Psoas muscle (tissue), 8 donors: ENCODE measurements at places on chromosomes 16 and 17.
A peak's percentile ranks its signal among the peaks of the same experiment; 100 is the strongest.

- no peak for DNase-seq
Observed at GRCh38 chr17:31915456-31916100, 14.1 kb upstream of the UTP6 start.

DNA sequence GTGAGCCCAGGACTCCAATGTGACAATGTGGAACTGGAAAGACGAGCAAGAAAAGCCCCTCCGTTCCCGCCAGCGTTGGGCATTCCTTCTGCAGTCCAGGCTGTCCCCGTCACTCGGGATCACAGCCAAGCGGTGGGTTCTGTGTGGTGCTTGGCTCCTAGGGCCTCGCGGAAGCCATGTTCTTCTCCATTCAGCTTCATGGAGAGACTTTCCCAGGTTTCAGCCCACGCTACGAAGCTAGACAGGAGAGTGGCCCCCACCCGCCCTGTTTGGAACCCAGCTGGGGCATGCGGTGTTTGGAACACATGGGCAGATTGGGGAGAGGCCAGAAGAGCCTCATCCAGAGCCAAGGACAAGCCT is 5.8 kb downstream of the LMF1 start:
- DNase-seq = no peak

GRCh38 chr17:62998665-62999393 is 32.8 kb downstream of the TANC2 start:
- no peak for DNase-seq

- DNase-seq = no peak
Observed at GRCh38 chr16:81817789-81818567, 38.9 kb downstream of the PLCG2 start.

DNA sequence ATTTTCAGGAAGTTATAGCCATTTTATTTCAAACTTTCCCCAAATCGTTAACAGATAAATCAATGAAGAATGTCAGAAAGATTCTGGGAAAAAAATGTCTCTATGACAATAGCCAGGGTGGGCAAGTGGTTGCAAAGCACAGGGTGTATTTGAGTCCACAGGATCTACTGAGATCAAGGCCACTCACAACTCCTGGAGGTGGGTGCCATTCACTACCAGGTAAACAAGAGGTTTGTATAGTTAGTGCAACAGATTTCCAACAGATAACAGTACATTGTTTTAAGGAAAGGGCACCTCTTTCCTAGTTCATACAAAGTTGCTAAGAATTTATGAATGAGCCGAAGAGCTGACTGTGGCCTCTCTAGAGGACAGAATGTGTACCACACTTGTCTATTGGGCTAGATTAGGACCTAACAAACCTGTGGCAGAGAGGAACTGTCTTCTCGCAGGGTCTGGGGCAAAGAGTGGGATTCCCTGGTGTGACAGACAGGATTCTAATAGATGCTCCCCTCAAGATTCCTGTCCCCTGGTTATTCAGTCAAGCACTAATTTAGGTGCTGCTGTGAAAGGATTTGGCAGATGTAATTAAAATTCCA is 52.0 kb upstream of the ZNF629 start:
- DNase-seq = no peak

DNA sequence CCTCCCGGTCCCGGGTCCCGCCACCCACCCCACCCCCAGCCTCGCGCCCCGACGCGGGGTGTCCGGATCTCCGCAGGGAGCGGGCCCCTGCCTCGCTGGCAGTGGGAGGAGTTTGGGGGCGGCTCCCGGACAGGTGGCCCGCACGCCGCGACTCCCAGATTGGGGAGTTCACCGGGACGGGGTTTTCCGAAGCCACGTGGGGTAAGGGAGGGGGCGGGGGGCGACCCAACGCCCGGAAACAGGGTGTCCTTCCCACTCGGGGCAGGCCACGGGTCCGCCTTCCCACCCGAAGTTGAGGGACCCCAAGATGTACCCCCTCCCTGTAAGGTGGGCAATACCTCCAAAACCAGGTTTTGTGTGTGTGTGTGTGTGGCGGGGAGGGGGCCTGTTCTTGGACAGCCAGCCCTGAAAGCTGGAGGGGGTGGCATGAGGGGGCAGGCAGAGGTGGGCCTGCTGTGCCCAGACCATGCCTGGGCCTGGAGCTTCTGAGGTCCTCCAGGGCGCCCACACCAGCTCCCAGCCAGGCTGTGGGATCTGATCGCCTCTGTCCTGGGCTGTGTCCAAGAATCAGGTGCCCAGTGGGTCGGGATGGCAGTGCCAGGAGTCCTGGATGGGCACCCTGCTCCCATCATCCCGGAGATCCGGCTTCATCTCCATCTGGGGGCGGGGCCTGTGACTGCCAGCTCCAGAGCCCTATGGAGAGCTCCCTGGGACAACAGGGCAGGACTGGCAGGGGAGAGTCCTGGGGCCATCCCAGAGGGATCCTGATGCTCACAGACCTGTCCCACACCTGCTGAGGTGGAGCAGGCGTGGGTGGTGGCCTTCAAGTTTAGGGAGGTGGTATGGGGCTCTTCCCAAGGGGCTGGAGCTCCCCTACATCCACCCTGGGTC is 767 bp downstream of the SYNGR2 start:
- DNase-seq = peak; percentile 75

GRCh38 chr17:83082909-83083367 is 3.5 kb downstream of the METRNL start:
- no peak for DNase-seq

DNA sequence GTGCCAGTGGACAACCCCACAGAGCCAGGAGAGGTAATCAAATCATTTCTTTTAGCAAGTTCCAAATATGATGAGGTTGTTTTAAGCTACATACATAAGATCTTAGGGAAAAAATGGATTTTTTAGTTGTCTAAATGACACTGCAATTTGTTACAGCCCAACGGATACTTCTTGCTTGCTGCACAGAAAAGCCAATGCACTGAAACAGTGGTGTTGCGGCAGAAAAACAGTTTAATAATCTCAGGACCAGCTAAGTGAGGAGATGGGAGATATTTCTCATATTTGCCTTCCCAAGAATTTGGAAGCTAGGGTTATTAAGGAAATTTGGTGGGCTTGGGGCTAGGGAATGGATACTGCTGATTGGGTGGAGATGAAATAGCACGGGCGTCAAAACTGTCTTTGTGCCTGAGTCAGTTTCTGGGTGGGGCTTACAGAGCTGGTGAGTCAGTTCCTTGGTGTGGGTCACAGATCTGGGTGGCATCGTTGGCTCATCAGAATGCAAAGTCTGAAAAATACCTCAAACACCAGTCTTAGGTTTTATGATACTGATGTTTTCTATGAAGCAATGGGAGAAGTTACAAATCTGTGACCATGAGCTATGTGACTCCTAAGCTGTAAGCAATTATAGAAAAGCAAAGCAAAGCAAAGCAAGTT is 255.4 kb downstream of the IRX3 start:
- no peak for DNase-seq

DNA sequence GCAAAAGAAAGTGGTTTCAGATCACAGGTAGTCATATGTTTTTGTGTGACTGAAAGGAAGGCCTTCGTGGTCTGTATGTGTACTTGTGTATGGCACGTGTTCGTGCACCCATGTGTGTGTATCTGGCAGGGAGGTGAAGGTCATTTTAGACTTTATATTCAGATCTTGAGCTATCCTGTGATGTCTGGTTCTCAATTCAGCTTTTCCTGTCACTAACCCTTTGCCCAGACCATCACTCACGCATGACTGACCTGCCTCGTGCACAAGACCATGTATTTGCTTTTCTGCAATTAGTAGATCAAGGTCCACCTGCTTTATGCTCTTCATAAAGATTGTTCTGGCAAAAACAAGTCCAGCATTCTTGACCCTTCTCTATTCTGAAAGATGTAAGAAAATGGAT is 139.7 kb upstream of the MAF start:
- no peak for DNase-seq

- DNase-seq = no peak
Observed at GRCh38 chr17:38969281-38969680, 2.1 kb upstream of the FBXO47 start.

- no peak for DNase-seq
Observed at GRCh38 chr16:71896764-71897368, 1.5 kb downstream of the IST1 start.

DNA sequence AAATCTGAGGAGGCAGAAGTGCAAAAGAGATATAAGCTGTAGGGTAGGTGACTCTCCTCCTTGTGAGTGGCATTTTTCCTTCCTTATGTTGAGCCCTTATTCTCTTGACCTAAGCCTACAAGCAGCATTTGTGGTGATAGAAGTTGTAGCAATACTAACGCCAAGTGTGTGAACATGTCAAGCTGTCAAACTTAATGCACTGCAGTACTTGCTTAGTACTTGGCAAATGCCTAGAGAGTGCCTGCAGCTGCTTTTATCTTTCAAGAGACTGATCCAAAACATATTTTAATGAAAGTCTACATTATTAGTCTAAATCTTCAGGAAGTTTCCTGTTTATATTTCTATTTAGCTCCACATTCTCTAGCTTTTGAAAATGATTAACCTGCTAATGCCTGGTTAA is 83.2 kb downstream of the CNTNAP4 start:
- DNase-seq = no peak

DNA sequence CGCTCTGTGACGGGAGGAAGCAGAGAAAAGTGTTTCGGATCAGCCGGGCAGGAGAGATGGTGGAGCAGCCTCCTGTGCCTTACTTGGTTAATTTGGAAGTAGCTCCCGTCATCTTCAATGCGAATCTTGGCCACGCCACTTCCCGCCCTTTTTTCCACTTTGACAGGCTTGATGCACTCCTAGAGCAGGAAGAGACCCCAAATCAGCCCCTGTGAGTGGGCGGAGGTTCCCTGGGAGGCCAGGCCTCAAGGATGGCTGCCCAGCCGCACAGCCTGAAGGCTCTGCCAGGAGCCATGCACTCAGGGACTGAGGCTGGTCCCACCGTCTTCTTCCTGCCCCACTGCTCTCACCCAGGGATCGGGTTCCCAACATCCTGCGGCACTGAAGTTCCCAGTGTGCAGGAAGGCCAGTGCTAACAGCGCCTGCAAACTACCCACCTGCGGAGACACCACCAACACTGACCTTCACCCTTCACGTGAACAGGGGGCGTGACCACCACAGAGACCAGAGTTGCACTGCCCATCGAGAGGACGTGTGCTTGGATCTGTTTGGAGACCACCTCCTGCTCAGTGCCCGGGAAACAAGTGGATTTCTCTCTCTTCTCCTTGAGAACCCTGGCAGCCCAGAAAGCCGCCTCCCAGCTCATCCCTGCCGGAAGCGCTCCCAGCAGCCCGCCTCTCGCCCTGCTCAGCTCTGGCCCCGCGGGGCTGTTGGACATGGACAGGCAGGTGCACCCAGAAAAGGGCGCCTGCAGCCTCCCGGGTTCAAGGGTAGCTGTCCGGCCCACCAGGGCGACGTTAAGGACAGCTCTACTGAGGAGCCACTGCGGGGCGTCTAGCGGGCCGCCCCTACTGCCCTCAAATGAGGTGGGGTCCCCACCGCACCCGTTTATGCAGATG is 988 bp downstream of the CIAO3 start:
- no peak for DNase-seq

- DNase-seq = no peak
Observed at GRCh38 chr16:20363191-20363590, 10.7 kb upstream of the UMOD start.
